ENCODE measurements at places on chromosomes 2 and 18.
A peak's percentile ranks its signal among the peaks of the same experiment; 100 is the strongest.

DNA sequence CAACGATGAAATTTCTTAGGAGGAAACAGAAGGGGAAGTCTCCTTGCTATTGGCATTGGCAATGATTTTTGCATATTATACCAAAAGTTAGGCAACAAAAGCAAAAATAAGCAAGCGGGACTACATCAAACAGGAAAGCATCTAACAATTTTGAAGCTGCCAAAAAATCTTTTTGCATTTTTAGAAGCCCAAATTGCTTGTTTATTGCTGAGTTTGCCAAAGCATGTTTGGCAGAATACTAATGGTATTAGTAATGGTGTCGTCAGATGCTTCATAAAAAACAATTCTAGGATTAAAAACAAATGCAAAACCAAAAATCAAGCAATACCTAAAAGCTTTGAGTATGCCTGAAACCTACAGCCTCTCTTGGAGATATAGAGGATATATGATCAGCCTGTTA, 80.0 kb downstream of the GALR1 start:
- no peak for DNase-seq

DNA sequence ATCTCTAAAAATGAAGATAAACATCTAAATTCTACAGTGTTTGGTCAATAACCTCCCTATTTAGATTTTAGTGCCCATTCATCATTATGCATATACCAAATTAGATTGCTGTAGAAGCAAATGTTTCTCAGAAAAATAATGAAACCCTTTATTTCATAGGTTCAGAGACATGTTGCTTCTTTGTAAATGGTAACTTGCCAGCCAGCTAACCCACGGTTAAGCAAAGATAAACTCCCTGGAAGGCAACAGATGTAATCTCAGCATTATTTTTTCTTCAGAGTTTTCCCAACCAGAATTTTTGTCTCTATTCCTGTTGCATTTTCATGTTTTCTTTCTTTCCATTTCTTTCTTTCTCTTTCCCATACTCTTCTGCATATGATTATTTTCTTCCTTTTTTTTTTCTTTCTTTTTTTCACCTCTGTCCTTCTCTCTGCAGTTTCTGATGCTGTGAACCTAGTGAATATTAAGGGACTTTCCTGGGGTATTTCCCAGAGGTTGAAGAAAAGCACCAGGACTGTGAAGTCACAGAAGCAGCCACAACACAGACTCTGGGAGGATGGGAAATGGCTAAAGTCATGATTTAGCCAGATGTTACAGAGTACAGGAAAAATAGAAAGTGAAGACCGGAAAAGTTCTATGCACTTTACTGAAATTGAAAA, 50.0 kb upstream of the DSG1 start:
- no peak for DNase-seq

GRCh38 chr2:19676770-19677169, 225.0 kb downstream of the TTC32 start:
- DNase-seq: no peak

DNA sequence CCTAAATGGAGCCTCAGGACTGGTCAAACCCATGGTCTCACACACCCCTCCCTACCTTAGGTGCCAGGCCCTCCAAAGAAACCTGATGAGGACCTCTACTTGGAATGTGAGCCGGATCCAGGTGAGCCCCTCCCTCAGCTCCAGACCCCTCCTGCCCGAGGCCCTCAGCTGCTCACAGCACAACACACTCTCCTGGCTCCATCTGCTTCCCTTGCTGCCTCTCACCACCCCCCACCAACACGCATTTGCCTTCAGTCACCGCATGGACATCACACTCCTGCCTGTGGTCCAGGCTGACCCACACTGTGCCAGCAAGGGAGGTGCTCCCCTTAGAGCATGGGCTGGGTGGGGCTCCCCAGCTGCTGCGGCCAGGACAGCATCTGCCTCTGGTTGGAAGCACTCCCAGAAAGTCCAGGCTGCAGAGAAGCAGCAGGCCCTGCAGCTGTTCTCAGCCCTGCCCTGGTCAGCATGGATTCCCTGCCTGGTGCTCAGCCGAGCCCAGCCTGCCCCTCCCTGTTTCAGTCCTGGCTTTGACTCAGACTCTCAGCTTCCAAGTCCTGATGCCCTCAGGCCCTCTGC, 15.1 kb downstream of the SH2D6 start:
- peak; percentile 89 for DNase-seq

DNA sequence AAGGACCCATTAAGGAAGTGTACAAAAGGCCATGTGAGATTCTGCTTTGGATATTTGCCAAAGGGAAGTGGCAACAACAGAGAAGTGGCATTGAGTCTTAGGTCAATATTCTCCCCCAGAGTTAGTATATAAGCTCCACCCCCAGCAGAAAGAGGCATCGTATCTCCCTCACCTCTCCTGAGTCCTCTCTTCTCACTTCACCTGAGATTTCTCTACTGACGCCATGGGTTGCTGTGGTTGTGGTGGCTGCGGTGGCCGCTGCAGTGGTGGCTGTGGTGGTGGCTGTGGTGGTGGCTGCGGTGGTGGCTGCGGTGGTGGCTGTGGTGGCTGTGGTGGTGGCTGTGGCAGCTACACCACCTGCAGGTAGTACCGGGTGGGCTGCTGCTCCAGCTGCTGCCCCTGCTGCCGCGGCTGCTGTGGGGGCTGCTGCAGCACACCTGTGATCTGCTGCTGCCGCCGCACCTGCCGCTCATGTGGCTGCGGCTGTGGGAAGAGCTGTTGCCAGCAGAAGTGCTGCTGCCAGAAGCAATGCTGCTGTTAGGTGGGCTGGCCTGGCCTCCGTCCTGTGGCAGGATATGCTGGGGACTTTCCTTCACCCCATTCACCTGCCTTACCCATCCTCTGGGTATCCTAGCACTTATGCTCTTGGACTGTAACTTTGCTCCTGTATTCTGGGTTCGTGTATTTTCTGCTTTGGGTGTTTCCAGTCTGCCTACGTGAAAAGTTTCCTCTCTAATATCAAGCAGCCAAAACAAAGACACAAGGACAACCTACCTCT, 5.9 kb downstream of the SCYGR3 start:
- peak; percentile 21 for DNase-seq

GRCh38 chr2:60058781-60059180, 494.7 kb downstream of the BCL11A start:
- no peak for DNase-seq

GRCh38 chr2:196399722-196400691, 228.6 kb upstream of the STK17B start:
- DNase-seq: no peak

All from DMS79 treated with DMSO at 0.1 percent for 48 hours (cell line).